ENCODE measurements at places on chromosomes 12 and 14.

- peak; percentile 23 for DNase-seq
These were observed 14.2 kb downstream of the BLTP3B start for GRCh38 chr12:100128512-100128908.

- peak; percentile 12 for DNase-seq
These were observed 109.4 kb upstream of the SSTR1 start for GRCh38 chr14:38098074-38098836.

DNA sequence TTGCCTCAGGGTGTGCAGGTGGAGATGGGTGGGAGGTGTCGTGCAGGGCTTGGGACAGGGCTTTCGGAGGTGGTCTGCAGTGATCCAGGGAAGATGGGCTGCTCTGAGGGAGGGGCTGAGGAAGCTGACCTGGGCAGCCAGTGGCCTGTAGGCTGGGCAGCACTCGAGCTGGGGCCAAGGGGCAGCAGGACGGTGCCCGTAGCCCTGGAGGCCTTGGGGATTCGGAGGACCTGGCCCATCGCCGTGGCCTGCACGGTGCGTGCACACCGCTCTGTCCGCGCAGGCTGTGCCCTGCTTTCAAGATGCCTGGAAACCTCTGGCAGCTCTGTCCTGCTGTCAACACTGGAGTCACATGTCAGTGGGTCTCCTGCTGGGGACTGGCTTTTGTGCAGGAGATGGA, 9.1 kb downstream of the PACS2 start:
- no peak for DNase-seq

DNA sequence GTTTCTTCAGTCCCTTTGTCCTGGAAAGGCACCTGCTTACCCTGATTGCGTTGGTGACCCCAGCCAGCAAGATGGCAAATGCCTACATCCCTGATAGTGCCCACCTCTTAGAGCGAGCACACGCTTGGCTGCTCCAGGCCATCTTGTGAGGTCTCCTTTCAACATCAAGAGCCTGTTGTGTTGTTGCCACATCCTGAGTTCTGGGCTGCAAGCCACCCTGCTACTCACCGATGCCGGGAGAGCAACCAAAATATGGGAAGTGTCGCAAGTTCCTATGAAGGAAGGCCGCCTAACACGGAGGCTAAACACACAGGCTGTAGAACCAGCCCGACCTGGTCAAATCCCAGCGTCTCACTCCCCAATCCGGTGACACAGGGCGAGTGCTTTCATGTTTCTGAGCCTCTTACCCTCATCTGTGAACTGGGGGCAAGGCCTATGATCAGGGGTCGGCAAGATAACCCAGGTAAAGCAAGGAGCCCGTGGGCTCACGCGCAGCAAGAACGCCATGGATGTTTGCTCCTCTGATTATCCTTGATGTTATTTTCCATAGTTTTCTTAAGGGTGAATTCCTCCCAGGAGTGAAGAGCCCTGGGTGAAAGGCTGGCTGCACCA, 98.4 kb downstream of the LGMN start:
- no peak for DNase-seq

DNA sequence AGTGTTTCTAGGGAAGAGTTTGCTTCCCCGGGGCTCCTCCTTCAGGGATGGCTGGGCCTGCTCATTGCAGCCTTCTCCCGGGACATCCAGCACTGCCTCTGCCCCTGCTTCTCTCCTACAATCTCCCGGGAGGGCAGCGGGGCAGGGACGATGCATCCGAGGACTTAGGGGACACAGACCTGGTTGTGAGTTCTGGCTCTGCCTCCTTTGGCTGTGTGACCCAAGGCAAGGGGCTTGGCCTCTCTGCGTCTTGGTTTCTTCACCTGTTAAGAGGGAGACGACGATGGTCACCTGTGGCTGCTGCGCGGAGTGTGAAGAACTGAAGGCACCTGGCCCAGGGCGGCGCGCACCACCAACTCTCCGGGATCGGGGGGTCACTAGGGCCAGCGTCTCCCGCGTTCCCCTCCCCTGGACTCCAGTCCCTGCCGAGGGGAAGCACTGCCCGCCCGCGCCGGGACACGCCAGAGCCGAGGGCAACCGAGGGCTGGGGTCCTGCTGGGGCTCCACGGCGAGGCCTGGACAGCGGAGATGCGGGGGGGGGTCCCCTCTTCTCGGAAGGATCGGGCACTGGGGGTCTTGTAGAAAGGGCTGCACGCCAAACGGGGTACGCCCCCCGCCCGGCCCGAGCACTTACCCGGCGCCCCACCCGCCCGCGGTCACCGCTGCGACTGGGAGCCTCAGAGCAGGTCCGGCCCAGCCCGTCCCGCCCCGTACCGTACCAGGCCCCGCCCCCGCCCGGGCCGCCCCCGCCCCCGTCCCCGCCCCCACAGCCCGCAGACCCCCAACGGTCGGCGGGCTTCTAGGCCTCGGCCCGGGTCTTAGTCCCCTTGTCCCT, at the start of gene HVCN1:
Gene HVCN1, minus strand, starts transcription at position 670 of the 835 bp plus-strand sequence. CDS start 5,870 bp downstream, outside the sequence.
- DNase-seq = peak; percentile 26

DNA sequence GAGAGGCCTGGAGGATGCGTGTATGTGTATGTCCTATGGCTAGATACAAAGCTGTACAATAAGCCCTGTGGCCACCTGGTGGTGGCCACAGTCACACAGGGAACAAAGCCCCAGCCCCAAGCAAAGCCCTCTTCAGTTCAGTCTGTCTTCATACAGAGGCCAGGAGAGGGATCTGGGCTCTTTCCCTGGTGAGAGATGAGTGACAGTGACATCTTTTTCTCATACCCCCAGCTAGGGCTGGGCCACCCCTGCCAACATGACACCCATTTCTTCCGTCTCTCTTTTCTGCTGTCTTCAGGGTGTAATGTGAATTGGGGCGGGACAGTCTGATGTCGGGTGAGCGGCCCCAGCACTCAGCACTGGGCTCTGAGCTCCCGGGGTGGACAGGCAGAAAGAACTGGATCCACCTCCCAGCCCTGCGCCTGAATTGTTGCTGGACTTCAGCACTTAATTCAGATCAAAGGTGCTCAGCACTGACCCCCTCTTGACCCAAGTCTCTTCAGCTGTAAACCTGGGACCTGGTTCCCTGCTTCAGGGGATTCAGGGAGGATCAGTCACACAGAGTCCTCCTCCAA, 59.8 kb downstream of the SERPINA3 start:
- DNase-seq = no peak

GRCh38 chr12:120032242-120032641, 43.2 kb downstream of the BICDL1 start:
- DNase-seq = no peak
